Urothelium cell line (cell line): ENCODE measurements at places on chromosomes 4 and X.

DNA sequence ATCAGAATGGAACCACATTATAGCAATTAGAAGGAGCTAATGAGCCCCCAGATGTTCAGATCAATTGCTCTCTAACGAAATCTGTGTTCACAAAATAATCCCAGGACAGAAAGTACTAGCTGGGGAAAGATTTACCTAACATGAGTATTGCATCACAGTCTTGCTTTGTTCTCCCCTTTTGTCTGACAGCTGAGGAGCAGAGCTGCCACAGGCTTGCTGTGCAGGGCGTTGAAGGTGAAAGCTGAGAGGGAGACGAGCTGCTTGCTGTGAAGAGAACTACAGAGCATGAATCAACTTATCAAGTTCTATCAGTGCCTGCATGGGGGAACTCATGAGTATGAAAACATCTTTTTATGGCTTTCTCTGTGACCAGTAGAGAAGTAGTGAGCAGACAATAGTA is 441.2 kb downstream of the CENPC start:
- no peak for DNase-seq

DNA sequence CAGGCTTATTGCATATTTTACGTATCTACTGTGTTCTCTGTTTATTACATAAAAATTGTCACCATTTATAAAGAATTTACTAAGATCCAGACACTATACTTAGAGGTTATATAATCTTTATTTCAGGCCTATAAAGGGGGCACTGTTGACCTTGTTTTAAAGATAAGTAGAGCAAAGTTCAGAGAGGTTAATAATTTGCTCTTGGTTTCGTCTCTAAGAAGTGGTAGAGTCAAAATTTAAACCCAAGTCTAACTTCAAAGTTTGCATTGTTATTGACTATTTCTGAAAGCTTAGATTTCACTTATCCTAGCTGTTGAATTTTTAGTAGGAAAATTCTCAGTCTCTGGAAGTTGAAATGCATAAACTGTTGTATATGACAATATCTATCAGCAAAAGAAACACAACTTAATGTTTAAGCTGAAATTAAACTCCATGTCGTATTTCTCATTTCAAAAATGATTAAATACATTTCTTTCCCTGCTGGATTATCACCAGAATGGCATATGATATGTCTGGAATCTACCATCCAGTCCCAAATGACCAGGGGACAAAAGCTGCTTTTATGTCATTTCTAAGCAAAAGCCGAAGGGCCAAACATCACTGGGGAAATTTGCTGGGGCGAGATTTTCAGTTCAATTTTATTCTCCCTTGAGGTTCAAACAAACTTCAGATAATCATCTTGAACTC is 138.4 kb downstream of the SLC7A11 start:
- DNase-seq, result no peak

- DNase-seq, result no peak
Observed at GRCh38 chrX:13855689-13856450, 39.0 kb upstream of the GPM6B start.

- no peak for DNase-seq
Observed at GRCh38 chr4:39354254-39354552, 12.0 kb downstream of the RFC1 start.

- DNase-seq, result peak; percentile 18
Observed at GRCh38 chr4:90030953-90031352, 96.2 kb upstream of the CCSER1 start.

- no peak for DNase-seq
Observed at GRCh38 chr4:26496207-26496783, 6.0 kb upstream of the CCKAR start.

DNA sequence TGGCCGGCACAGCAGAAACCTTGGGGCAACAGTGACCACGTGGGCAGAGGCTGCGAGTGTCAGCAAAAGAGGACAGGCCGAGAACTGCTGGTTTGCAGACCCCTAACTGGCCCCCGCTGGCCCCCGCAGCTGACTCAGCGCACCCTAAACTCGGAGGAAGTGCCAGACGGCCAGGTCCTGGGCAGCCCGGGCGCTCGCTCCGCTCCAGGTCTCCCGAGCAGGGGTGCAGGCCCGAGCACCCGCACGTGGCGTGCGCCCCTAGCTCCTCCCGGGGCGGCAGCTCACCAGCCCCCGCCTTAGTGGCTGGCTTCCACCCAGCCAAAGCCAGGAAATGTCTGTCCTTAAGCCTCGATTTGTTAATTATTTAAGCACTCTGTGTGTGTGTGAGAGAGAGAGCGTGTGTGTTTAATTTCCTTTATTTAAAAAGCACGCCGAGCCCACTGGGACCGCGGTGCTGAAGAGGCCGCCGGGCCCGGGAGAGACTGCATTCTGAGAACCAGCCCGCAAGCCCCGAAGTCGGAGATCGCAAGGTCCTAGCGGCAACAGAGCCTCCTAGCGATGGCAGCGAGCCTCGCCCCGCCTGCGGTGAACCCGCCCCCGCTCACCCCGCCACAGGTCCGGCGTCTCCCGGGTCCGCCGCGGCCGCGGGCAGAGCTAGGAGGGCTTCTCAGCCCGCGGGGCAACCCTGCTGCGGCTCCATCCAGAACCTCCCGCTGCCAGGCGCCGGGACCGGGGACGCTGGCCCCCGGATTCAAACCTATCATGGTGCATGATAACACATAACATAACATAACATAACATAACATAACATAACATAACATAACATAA is 45.9 kb upstream of the CDKN2AIP start:
- peak; percentile 86 for DNase-seq

DNA sequence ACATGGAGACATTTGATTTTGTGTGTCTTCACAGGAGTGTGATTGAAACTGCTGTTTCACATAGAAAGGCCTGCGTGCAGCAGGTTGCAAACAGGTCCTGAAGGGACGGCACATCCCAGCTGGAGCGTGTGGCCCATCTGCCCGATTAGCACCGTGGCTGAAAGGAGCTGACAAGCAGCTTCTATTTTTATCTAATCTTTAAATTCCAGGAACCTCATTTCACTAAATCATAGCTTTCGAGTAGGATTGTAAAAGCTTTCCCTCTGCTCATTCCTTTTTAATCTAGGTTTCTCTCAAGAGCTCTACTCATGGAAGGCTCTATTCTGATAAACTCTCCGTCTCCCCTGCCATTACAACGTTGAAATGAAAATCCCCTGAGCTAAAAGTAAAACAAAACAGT is 106.8 kb downstream of the FSTL5 start:
- no peak for DNase-seq

- DNase-seq, result no peak
Observed at GRCh38 chr4:109462297-109462696, 28.7 kb downstream of the SEC24B start.

- no peak for DNase-seq
Observed at GRCh38 chr4:1472911-1473518, 66.8 kb upstream of the NKX1-1 start.

- DNase-seq, result no peak
Observed at GRCh38 chrX:71510161-71510560, 22.7 kb upstream of the OGT start.

- DNase-seq, result no peak
Observed at GRCh38 chr4:53605783-53606182, 14.5 kb upstream of the LNX1 start.

- DNase-seq, result no peak
Observed at GRCh38 chr4:71469541-71469940, 130.7 kb downstream of the SLC4A4 start.

GRCh38 chrX:38882894-38883626 is 81.8 kb downstream of the MID1IP1 start:
- peak; percentile 53 for DNase-seq

DNA sequence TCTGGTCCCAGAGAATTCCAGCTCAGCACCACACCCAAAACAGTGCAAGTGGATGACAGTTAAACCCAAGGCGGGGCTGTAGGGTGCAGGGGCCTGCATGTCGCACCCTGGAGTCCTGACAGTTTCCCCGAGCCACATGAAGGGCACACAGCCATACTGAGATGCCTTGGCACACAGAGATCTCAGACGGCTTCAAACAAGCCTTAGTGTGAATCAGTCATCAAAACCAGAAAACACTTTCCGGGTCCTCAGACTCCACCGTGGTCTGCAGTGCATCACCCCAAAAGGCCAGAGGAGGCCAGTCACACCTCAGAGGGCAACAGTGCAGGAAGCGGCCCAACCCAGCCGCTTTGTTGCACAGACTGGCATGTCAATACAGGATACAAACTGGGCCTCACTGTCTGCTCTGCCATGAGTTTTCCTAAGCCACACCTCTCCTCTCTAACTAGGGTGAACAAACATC is 64.6 kb upstream of the ENPP6 start:
- no peak for DNase-seq

- DNase-seq, result peak; percentile 18
Observed at GRCh38 chrX:129653971-129654651, 645 bp downstream of the APLN start.

DNA sequence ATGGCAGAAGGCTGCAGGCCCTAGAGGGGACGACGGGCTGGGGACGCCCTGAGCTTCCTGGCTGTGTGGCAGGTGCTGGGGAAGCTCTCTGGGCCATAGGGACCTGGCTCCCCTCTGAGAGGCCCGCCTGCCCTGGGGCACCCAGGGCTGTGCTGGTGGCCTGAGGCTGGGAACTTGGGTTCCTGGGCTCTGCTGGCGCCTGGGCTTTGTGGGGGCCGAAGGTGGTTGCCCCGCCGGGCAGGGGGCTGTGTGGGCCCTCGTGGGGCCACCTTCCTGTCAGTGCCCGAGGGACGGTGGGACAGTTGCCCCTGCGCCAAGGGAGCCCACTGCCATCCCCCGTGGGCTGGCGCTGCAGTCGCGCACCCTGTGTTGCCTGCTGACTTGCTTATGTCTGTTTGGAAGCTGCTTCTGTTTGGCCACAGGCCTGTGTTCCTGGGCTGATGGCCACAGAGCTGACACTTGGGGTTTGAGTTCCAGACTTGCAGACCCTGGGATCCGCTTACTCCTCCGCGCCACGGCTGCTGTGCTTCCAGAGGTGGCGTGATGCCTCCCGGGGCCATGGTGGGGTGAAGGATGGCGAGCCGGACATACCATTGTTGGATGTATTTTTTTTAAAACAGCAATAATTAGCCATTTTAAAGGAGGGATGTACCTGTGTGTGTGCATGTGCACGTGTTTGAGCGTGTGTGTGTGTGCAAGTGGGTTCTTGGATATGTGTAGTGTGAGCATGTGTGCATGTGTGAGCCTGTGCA is 8.5 kb downstream of the NAT8L start:
- DNase-seq, result no peak

DNA sequence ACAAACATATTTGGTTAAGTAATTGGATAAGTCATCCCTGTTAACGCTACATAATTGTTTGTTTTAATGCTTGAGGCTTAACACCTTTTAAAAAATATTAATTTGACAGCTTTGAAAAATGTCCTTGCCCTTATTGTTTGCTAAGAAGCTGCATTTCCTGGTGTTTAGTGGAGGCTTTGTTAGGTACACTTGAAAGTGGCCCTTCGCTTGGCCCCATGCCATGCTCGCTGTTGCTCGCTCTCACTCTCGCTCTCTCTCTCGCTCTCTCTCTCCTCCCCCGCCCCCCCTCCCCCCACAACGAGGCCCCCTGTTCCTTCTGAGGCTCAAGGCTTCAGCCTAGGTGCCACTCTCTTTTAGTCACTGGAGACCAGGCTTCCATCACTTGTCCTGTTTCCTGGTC is 139.6 kb downstream of the DCLK2 start:
- DNase-seq, result no peak

DNA sequence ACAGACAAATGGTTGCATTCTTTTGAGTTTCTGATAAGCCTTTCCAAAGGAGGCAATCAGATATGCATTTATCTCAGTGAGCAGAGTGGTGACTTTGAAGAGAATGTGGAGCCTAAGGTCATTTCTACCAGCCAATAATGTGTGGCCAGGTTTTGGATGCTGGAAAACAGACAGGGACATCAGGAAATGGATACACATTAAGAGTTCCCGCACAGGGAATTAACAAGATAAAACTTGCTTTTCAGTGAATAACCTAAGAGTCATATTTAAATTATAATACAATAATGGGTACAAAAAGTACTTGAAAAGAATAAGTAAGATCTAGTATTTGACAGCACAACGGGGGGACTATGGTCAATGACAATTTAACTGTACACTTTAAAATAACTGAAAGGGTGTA is 492.3 kb upstream of the FAM241A start:
- DNase-seq, result no peak

GRCh38 chr4:55524844-55525571 is 21.7 kb downstream of the CLOCK start:
- no peak for DNase-seq

- peak; percentile 72 for DNase-seq
Observed at GRCh38 chr4:110516106-110516922, 40.4 kb downstream of the ENPEP start.

- no peak for DNase-seq
Observed at GRCh38 chr4:187108845-187109244, 385.2 kb upstream of the FAT1 start.

DNA sequence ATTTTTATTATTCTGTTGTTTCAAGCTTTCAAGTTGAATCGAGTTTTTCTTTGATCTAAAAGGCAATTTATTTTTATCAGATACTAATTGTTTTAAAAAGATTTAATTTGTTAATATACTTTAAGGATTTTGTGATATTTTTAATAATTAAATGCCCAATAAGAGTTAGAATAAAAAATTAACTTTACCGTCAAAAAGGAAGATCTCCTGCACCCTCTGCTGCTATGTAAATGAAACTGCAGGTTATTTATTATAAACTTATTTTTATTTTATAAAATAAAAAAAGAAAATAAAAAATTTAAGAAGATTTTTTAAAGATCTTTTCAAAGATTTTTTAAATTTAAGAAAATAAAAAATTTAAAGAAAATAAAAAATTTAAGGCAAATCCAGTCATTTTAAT is 166.1 kb downstream of the CCSER1 start:
- DNase-seq, result no peak

DNA sequence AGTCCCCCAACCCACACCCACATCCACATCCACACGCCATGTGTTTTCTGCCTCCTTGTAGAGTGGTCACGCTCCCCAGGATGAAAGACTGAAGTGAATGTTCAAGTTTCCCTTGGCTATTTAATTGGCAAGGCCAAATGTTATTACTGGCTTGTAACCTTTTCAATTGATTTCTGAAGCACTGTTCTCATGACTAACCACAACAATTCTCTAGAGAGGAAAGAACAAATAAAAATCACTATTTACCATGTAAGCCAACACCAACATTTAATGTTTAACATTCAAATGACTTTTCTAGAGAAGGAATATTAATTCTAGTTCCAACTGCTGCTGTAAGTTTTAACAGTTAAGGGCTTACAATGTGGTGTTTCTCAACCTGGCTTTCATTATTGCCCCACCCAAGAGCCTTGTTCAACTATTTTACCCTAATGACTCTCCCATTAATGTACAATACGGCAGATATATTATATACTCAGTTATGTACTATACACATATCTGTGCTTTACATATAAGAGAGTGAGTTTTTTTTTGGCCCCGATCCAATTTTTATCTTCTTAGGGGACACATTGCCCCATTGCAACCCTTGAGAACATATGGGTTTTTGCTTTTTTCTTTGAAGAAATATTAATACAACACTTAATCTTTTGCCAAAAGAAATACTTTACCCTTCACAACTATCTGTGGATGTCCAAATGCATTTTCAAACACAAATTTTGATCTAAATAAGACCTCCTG is 46.5 kb downstream of the RELL1 start:
- no peak for DNase-seq

- no peak for DNase-seq
Observed at GRCh38 chr4:135497563-135498152, 1296.1 kb upstream of the PABPC4L start.

GRCh38 chr4:110310795-110311194 is 112.4 kb upstream of the ELOVL6 start:
- DNase-seq, result no peak
